ENCODE measurements at places on chromosomes 13 and 19. TPM values are rescaled to one million over a fixed set of nuclear protein-coding genes. Genes with fewer than 3 reads are reported as not detected.

The ALOX5AP gene
- total RNA-seq: 20.2 TPM

The OR10H5 gene
- not detected for total RNA-seq

The KLK14 gene
- total RNA-seq: 0.35 TPM

The DPRX gene
- not detected for total RNA-seq

The ZNF223 gene
- 5.1 TPM for total RNA-seq

The KL gene
- total RNA-seq: 1.3 TPM

The BLVRB gene
- 330 TPM for total RNA-seq

GRCh38 chr19:40519352-40520322 is 52.8 kb downstream of the SPTBN4 start:
- DNase-seq: no peak

- peak; percentile 39 for DNase-seq
These were observed 51.3 kb downstream of the CELF5 start for GRCh38 chr19:3275583-3276340.

GRCh38 chr19:43441716-43442115 is 23.7 kb downstream of the LYPD3 start:
- DNase-seq: no peak

DNA sequence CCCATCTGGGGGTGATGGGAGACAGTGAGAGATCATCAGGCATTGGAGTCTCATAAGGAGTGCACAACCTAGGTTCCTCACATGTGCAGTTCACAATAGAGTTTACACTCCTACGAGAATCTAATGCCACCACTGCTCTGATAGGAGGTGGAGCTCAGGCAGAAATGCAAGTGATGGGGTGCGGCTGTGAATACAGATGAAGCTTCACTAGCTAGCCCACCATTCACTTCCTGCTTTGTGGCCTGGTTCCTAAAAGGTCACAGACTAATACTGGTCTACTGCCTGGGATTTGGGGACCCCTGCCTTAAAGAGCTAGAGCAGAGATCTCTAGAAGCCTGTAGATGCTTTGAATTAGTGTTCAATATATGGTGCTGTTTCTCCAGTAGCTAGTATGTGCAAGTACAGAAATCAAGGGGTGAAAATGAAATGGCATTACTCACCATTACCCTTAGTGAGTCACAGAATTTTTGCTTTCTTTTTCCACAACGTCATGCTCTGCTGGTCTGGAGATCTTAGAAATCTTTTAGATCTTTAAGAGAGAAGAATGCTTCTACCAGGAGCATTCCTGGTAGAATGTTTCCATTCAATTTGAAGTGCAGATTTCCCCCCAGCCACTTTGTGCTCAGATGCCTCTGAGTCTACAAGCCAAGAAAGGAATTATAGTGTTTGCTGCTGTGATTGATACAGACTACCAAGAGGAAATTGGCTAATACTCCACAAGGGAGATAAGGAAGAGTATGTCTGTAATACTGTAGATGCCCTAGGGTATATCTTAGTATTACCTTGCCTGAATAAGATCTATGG is 2301.2 kb downstream of the PCDH9 start:
- DNase-seq: no peak

DNA sequence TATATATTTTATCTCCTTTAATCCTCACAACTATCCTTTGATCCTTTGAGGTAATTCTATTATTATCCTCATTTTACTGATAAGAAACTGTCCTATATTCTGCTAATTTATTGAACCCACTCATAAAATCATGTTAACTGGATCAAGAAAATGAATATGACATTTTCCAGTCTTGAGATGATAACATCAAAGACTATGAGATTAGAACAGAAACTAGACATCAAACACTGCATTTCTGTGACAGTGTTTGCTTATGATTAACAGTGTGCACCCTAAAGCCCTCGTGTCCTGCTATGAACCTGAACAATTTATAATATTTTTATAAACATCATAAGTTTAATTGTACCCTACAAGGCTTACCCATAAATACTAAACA is 96.3 kb downstream of the TBC1D4 start:
- DNase-seq: no peak

DNA sequence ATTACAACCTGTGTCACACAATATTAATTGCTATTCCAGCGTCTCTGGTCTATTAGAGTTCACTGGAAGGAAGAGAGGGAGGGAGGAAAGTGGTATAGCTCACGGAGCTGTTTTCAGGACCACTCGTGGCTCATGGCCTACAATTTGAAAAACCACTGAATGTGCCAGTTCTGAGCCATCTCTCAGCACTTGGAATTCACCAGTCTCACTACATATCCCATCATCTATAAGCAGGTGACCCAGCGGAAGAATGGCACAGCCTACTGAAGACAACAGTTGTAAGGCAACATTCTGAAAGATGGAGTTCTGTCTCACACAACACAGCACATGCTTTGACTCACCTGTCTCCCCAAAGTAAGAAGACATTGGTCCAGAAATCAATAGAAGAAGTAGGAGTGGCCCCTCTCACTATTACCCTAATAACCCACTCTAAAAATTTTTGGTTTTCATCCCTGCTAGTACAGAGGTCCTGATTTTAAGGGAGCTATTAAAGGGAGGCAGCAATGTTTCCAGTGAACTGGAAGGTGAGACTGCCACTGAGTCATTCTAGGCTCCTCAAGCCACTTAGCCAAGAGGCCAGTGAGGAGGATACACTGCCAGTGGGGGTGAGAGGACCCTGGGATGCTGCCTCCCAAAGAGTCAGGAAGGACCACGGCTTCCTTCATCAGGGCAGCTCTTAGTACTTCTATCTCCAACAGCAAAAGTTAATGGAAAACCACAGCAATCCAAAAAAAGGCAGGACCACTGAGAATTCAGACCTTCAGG is 50.0 kb upstream of the DOCK9 start:
- DNase-seq: no peak

GRCh38 chr13:43749503-43749902 is 37.3 kb downstream of the ENOX1 start:
- no peak for DNase-seq

- peak; percentile 75 for DNase-seq
These were observed 11.5 kb upstream of the CNFN start for GRCh38 chr19:42401365-42402303.

DNA sequence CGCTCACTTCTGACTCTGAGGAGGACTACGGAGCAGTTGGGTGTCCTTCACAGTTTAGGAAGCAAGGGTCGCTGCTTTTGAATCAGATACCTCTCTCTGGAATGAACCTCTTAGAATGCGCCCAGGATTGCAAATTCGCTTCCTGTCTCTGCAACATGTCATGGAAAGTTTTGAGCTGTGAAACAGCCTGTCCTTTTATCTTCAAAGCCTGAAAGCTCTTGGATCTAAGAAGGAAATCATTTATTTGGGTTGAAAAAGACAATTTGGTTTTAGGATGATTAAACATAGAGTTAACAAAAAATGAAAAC is 134.1 kb downstream of the KATNAL1 start:
- DNase-seq: no peak

DNA sequence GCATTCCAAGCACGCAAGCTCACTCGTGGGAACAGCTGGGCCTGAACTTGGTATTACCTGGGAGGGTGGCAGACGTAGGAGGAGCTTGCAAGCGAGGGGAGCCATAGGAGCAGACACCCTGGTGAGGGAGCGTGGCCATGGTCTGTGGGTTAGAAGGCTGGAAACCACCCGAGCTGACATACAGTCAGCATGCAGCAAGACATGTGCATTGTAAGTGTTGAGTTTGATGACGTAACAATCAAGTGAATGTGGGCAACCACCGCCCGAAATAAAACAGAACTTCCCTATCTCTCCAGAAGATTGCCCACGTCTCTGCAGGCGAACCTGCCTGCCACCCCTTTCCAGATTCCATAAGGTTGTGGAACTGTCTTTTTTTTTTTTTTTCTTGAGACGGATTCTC is 26.8 kb downstream of the UBXN6 start:
- no peak for DNase-seq

GRCh38 chr13:65985612-65986011 is 1244.5 kb downstream of the PCDH9 start:
- DNase-seq: no peak
